ENCODE measurements at places on chromosomes 7 and 10. TPM values are rescaled to one million over a fixed set of nuclear protein-coding genes. Genes with fewer than 3 reads are reported as not detected.

Gene ELN
- total RNA-seq = 5.6 TPM

Gene VPS26A
- 44.8 TPM for total RNA-seq

Gene PVRIG
- not detected for total RNA-seq

Gene TRIL
- 5.8 TPM for total RNA-seq

Gene SPDYE2B
- not detected for total RNA-seq

Gene FAM13C
- total RNA-seq = 0.23 TPM

Gene PKD1L1
- 0.22 TPM for total RNA-seq

Gene SERPINE1
- total RNA-seq = 5.6 TPM

Gene MPP7
- 9.8 TPM for total RNA-seq

Gene CCDC146
- 2.4 TPM for total RNA-seq

Gene THSD7A
- total RNA-seq = 1.2 TPM

Gene HYAL4
- not detected for total RNA-seq

Gene CPXM2
- total RNA-seq = 2.9 TPM

Gene EIF4EBP2
- total RNA-seq = 144 TPM

Gene ASB10
- total RNA-seq = not detected

Gene PCGF6
- total RNA-seq = 16.2 TPM

Gene ABCB4
- 0.60 TPM for total RNA-seq

Gene HMX3
- 0.27 TPM for total RNA-seq

Gene GSTO1
- total RNA-seq = 33.8 TPM

Gene XRCC2
- 34.0 TPM for total RNA-seq

Gene TMEM229A
- total RNA-seq = 0.75 TPM

Gene EGR2
- total RNA-seq = 2.1 TPM

Gene ZCCHC24
- 6.2 TPM for total RNA-seq

Gene VWDE
- 18.9 TPM for total RNA-seq

Gene FBXL13
- 1.2 TPM for total RNA-seq

Gene ZNF716
- not detected for total RNA-seq

Gene HOXA4
- not detected for total RNA-seq

Gene TMEM139
- total RNA-seq = 4.4 TPM

Gene ATOH7
- 0.39 TPM for total RNA-seq

Gene EPHB4
- 113 TPM for total RNA-seq

Gene KLF14
- not detected for total RNA-seq

Gene GFRA1
- total RNA-seq = 2.0 TPM

Gene OR2A7
- total RNA-seq = 1.9 TPM

Gene CH25H
- total RNA-seq = 0.56 TPM

Gene FFAR4
- not detected for total RNA-seq

Gene NXPH1
- total RNA-seq = 0.40 TPM

Measured in H1 (cell line).